GM18507 (cell line): ENCODE measurements at places on chromosomes 7 and 10.

DNA sequence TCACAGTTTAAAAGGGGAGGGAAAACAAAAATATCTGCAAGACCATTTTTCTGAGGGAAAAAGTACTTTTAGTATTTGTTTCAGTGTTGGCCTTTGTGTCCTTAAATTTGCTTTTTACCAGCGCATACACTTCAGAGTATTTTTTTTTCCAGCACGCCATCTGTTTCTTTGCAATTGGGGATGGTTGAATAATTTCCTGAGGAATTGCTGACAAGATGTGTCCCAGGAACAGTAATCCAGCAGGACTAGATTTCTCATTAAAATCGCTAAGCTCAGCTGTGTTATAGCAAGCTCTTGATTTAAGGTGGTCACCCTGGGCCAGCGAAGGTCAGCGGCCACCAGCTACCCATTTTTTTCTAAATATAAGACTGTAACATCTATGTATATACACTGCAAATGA, 156.9 kb upstream of the RHOBTB1 start:
- no peak for DNase-seq

- no peak for DNase-seq
These were observed 513.8 kb downstream of the MAGI2 start for GRCh38 chr7:78939669-78940068.

GRCh38 chr10:125187238-125188194, 27.2 kb upstream of the CTBP2 start:
- DNase-seq, result no peak

GRCh38 chr7:123724817-123725253, 24.0 kb downstream of the WASL start:
- no peak for DNase-seq

GRCh38 chr10:43420369-43421200, 11.6 kb upstream of the HNRNPF start:
- no peak for DNase-seq

DNA sequence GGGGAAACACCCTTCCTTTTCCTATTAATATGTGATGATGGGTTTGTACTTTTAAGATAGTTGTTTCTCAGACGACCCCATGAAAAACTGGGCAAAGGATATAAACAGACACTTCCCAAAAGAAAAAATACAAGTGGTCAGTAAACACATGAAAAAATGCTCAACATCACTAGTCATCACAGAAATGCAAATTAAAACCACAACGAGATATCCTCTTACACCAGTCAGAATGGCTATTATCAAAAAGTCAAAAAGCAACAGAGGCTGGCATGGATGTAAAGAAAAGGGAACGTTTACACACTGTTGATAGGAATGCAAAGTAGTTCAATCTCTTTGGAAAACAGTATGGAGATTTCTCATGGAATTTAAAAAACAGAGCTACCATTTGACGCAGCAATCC, 111.4 kb upstream of the ZEB1 start:
- DNase-seq, result no peak

DNA sequence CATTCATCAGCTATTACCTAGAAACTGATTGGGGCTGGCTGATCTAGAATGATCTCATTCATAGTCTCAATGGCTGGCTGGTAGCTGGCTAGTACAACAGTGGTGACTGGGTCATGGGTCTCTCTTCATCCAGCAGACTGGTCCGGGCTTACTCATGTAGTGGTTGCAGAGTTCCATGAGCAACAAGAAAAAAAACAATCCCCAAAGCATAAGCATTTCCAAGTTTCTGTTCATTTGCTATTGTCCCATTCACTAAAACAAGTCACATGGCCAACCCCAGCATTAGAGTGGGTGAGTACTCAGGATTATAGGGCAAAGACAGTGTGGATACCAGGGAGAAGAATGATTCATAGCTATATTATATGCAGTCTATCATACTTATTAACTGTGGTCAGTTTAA, 85.2 kb upstream of the SEMA3C start:
- no peak for DNase-seq

- no peak for DNase-seq
These were observed 2.6 kb downstream of the NRG3 start for GRCh38 chr10:81877596-81877995.

- no peak for DNase-seq
These were observed 125.8 kb downstream of the TPST1 start for GRCh38 chr7:66330961-66331360.

GRCh38 chr10:33353334-33353733, 18.9 kb upstream of the NRP1 start:
- DNase-seq, result no peak

DNA sequence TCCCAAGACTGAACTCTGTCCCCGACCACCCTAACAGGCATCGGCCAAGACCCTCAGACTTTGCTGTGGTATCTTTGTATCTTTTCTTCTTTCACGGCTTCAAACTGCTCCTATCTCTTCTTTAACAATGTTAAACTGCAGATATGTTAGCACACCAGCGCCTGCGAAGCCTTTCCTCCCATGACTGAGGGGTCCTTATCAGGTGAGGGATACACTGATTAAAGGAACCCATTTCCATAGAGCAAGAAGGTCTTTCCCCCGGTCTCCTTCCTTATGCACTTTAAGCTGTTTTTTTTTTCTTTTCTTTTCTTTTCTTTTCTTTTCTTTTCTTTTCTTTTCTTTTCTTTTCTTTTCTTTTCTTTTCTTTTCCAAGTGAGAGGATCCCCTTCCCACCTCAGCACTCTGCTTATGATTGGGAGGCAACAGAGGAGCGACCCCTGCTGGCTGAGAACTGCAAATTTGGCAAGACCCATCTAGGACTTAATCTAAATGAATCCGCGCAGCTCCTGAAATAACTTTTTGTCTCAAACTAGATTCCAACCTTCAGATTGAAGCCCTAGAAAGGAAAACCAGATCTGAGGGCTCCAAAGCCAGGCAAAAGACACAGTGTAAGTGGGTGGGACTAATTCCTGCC, 109.9 kb downstream of the ITGB8 start:
- DNase-seq, result no peak

GRCh38 chr10:46216003-46216634, 70.7 kb upstream of the ANTXRL start:
- no peak for DNase-seq

- no peak for DNase-seq
These were observed 14.0 kb downstream of the KNDC1 start for GRCh38 chr10:133173860-133174640.

- DNase-seq, result no peak
These were observed 733.1 kb downstream of the TYW1 start for GRCh38 chr7:67729771-67730170.

- no peak for DNase-seq
These were observed 43.2 kb downstream of the IKZF1 start for GRCh38 chr7:50347693-50348092.

DNA sequence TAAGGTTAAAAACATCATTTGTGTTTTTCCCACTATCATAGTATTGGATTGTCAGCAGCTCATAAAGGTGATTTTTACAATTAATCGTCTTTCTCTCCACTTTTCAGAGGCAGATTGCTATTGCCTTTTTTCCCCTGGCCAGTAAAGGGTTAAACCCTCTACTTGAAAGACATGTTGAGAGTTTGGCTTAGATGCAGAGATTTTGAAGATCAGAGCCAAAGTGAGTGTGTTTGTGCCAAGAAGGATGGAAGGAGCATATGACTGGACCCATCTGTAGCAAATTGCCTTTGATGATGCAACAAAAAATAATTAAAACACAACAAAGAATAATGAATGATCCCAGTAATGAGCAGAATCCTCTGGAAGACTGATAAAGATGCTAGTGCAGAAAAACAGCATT, 373.1 kb downstream of the MALRD1 start:
- DNase-seq, result no peak

- no peak for DNase-seq
These were observed 362.7 kb downstream of the DNAJB6 start for GRCh38 chr7:157699357-157700013.

- no peak for DNase-seq
These were observed 33.2 kb upstream of the CALU start for GRCh38 chr7:128705891-128706333.

- no peak for DNase-seq
These were observed 442.5 kb downstream of the RPS24 start for GRCh38 chr10:78476156-78476555.

DNA sequence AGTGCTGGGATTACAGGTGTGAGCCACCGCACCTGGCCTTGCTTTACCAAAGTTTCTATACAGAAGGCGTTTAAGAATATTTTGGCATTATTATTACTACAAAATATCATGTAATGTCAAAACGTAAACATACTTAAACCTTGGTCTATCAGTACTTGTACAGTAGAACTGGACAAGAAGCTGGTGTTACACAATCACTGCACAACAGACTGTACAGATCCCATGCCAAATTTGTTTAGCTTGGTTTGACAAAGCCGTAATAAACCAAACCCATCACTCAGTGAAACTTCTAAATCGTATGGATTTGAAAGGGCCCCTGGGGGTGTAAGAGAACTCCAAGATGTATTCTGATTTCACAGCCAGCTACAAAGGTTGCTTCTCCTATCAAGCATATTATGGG, 51.8 kb upstream of the RHEB start:
- no peak for DNase-seq

DNA sequence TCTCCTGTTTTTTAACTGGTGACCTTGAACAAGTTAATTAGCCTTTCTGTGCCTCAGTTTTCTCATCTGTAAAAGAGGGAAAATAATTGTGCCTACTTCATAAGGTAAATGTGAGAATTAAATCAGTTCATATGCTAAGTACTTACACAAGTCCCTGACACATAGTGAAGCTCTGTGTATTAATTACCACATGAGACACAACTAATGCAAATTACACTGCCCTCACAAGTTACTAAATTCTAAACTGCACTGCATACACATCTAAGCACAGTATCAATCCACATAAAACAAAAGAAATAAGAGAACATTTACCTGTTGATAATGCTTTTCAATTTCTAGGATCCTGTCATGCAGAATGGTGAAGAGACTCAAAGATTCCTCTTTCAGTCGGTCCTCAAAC, 22.5 kb downstream of the C10orf67 start:
- no peak for DNase-seq

- DNase-seq, result no peak
These were observed 130.3 kb upstream of the POT1 start for GRCh38 chr7:125059861-125060456.

GRCh38 chr7:51249187-51249945, 67.2 kb downstream of the COBL start:
- no peak for DNase-seq

DNA sequence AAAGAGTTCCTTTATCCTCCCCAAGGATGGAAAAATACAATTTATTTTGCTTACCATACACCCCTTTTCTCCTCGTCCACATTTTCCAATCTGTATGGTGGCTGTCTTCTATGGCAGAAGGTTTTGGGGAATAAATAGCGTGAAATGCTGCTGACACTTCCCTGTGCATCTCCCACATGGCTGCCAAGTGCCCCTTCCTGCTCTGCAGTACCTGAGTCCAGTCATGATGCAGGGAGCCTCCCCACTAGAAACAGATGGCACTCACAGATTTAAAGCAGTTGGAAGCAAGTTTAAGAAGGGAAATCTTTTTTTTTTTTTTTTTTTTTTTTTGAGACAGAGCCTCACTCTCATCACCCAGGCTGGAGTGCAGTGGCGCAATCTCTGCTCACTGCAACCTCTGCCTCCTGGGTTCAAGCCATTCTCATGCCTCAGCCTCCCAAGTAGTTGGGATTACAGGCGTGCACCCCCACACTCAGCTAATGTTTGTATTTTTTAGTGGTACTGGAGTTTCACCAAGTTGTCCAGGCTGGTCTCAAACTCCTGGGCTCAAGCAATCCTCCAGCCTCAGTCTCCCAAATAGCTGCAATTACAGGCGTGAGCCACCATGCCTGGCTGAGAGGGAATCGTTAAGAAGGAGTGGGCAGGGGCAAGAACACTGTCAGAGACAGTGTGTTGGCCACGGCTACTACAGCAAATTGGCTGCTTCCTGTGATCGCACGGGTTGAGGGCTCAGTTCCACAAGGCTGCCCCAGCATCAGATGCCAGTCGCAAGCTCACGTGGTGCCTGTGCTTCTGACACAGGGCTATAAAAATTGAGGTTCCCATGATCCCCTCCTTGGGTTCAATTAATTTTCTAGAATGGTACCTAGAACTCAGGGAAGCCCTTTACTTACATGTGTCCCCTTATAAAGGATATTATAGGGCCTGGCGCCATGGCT, 5.3 kb upstream of the PILRA start:
- DNase-seq, result no peak

DNA sequence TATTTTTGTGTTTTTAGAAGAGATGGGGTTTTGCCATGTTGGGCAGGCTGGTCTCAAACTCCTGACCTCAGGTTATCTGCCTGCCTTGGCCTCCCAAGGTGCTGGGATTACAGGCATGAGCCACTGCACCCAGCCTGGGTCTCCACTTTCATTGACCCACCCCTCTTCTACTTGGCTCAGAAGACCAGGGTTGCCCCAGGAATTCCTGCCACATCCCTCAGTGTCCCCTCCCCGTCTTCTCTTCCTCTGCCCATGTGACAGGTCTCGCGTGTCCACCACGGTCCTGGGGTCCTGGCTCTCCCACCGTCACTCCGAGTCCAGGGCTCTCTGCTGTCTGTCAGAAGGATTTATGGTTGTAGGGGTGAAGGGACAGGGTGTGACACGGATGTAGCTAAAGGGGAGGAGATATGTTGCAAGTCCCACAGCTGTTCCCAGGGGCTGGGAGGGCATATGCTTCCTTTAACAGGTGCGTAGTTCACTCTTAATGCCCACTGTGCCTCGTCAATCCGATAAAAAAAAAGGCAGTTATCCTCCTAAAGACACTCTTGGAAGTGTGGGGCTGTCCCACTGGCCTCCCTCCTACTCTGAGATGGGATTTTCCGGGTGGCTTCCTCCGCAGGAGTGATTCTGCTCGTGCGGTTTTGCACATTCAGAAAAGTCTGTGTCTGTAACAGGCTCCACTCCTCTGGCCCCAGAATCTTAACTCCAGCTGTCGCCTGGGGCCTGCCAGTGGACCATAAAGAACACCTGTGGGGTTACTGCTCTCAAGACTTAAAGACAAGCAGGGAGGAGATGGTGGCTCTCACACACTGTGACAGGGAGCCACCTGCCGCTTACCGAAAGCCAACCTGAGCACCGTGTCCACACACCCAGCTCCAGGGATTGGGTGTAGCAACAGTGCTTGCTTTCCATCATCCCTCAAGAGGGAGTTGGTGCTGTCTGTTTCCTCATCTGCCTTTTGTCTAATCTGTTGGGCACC, 36.7 kb upstream of the SHH start:
- DNase-seq, result no peak

DNA sequence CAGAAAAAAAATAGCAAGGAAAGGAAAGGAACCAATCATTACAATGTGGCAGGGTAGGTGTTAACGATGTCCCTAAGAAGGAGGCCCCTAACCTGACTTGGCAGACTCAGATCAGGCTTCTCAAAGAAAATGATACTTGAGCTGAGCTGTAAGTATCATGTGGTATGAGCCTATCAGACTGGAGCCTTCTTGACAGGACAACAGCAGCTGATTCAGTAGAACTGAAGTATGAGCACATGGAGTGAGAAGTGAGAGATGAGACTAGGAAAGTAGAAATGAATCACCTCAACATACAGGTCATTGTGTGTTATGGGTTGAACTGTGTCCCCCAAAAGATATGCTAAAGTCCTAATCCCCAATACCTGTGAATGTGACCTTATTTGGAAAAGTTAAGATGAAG, 66.3 kb downstream of the MTERF1 start:
- no peak for DNase-seq
